ENCODE measurements at places on chromosomes 2 and 18.
A peak's percentile ranks its signal among the peaks of the same experiment; 100 is the strongest.

GRCh38 chr2:215775106-215775505, 238.2 kb downstream of the MREG start:
- no peak for DNase-seq

DNA sequence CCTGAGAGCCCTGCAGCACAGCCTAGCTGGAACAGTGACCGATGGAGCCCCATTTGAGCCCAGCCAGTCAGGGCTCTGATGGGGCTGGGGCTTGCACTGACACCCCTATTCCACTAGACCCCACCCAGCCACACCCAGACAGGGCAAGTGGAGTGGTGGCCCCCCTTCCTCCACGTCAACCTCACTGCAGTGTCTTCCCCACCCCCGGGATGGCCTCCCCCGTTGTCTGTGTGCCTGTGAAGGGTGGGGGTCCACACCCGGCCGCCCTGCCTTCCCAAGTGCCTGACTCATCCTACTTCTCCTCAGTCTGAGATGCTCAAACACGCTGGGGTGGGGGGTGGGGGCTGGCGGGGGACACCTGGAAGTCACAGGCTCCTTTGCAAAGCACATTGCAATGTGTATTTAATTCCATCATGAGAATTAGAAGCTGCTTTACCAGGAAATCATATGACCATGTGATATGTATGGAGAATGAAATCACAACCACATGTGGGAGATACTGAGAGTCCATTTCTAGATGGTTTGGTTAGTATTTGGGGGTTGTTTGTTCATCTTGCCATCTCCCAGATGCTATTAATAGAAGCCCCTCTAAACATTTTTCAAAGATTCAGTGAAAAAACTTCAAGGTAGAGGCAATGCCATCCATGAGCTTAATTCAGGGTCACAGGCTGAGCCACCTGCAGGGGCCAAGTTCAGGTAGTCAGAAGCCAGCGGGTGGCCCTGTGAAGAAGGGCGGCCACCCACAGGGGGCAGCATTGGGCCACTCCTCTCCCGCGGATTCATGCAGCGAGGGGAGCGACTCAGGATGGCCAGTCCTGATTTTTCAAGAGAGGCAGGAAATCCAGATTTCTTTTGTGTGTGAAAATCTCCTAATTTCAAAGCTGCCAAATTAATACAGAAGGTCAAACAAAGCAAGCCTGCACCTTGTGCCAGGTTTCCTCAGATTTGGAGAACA, 22.7 kb upstream of the GMPPA start:
- DNase-seq: peak; percentile 77

- no peak for DNase-seq
These were observed 25.0 kb downstream of the METTL21A start for GRCh38 chr2:207600231-207600630.

DNA sequence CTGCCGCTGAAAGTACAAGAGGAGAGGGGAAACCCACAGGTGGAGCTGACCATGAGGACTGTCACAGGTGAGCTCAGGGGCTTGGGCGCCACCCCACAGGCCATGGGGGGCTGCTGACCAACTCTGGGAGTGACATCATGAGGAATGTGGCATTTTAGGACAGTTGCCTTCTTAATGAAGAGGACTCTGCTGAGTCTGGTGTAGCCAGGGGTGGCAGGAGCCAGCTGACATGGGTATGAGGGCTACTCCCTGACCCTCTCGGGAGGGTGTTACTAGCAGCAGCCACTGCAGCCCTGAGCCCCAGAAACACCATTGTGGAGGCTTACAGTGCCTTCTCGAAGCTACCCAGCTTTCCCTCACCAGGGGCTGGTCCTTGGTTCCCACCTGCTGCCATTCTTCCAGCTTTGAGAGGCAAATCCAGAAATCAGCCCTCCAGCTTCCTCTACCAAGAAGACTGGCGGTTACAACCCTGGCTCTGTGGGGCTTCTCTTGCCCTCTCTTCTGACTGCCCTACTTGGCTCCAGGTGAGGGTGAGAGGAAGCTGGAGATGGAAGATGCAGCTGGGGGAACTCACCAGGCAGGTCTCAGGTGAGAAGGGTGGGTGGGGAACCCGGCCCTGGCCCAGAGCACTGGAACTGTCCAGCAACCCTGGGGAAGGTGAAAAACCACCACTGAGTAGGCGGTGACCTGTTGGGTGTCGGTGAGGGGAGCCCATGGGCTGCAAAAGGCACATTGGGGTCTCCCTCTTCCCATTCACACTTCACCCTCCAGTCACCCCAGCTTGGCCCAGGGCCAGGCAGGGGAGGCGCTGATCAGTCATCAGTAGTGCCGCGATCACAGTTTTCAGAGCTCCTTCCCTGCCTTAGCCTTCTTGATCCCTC, 98.5 kb downstream of the MCFD2 start:
- no peak for DNase-seq

DNA sequence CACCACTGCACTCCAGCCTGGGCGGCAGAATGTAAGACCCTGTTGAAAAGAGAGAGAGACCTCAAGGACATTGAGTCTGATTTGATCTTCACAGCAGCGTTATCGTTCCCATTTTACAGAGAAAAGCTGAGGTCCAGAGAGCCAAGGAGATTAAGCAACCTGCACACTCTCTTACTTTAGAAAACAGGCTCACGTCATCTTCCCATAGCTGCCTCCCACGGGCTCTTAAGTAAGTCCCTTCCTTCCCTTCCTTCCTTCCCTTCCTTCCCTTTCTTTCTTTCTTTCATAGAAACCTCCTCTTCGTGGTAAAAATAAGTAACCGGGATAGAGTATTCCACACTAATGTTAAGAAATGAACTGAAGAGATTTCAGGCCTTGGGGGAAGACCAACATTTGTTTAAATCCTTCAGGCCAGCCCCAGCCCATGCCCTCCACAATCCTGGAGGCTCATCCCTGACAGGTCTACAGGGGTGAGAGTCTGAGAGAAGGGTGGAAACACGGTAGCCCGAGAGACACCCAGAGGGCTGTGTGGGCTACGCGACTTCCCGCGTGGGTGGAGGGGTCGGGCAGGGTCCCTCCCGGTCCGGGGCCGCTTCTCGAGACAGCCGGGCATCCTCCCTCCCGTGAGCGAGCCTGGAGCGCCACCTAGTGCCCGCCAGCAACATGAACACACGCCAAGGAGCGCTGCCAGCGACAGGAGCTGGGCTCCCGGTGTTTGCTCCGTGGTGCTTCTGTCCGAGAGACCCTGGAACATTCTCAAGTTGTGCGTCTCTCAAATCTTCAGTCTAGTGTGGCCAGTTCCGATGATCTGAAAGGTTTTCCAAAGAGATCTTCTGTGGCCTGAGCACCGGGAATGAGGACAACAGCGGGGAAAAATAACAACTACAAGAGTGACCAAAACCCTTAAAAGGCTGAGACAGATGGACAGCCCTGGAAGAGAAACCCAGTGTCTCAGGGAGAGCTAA, 160.3 kb downstream of the INO80D start:
- DNase-seq: peak; percentile 81

GRCh38 chr2:64787698-64788097, 134.0 kb upstream of the SERTAD2 start:
- no peak for DNase-seq

- no peak for DNase-seq
These were observed 11.8 kb upstream of the FN1 start for GRCh38 chr2:215447673-215448081.
